NCI-H345 (cell line): ENCODE measurements at places on chromosomes 1 and 21.

DNA sequence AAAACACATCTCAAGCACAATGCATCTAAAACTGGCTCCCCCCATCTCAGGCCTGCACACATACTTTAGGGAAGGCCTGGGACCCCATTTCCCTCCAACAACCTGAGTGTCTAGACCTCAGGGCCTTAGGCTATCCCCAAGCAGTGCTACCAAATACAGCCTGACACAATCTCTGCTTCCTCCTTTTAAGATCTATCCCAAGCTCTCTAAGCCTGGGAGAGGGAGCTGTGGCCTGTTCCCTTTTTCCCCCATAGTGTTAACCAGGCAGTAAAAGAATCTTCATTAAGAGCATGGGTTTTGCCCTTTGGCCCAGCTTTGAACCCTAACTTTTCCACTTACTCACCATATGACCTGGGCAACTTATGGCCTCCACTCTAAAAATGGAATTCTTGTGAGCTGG lies 10.8 kb upstream of the COL8A2 start:
- no peak for DNase-seq

DNA sequence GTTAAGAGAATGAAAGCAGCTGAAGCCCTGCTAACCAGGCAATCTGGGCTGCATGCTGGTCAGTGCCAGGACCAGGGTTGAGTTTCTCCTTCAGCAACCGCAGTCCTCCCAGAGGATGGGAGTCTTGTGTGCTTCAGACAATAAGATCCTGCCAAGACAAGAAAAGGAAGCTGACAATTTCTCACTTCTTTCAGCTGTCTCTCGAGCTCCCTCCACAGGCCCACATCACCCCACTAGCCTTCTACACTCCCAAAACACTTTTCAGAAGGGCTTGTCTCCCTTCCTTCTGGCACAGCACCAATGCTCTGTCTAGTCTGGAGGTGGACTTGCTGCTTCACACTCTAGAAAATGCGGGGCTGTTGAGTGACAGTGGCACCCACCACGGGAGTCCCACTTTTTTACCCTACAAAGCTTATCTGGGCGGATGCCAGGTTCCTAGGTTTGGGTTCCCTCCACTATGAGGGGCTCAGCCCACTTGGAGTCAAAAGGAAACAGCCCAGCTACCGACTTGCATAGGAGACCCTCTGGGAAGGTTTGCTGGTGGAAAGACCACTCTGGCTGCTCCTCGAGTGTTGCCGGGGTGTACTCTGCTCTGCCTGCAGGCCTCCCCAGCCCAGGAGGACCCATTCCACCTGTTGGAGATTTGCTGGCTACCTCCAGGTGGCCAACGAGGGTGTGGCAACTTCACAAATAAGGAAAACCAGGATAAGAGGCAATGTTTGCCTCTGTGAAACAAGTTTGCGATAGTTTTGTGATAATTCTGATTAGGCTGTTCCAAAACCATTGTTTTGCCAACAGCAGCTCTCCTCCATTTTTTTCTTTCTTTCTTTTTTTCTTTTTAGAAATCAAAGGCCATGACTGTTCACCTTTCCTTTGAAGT lies 68.9 kb downstream of the TENT5C start:
- DNase-seq, result no peak

- DNase-seq, result no peak
Measured at GRCh38 chr1:244395965-244396364, 55.7 kb downstream of the ADSS2 start.

DNA sequence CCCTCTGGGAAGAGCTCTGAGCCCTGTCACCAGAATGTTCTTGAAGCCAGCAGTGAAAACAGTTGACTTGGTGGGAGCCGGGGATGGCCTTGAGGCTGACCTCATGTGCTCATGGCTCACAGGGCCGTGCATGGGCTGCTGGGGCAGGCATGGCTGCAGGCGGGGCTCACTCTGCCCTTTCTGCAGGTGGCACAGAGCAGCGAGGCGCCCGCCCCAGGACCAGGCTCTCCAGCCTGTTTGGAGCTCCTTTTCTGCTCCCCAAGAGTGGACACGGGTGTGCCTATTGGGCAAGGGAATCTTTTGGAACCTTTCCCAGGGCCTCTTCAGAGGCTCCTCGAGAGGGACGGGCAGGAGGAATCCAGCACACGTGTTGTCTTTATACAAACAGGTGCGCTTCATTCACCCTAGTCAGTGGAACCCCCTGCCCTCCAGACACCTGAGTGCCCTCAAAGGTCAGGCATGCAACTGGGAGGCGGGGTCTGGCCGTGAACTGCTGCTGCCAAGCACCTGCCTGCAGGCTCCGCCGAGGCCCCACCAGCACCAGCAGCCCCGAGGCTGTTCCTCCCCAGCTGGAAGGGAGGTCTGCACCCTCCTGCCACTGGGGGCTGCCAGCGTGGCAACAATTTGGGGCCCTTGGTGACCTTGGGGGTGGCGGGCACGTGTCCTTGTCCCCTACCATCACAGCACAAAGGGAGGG lies 2.6 kb upstream of the TTC34 start:
- no peak for DNase-seq

GRCh38 chr1:178434360-178434759 lies 62.4 kb downstream of the CLEC20A start:
- DNase-seq, result no peak

- DNase-seq, result no peak
Measured at GRCh38 chr1:229617351-229618100, 8.4 kb downstream of the TAF5L start.

DNA sequence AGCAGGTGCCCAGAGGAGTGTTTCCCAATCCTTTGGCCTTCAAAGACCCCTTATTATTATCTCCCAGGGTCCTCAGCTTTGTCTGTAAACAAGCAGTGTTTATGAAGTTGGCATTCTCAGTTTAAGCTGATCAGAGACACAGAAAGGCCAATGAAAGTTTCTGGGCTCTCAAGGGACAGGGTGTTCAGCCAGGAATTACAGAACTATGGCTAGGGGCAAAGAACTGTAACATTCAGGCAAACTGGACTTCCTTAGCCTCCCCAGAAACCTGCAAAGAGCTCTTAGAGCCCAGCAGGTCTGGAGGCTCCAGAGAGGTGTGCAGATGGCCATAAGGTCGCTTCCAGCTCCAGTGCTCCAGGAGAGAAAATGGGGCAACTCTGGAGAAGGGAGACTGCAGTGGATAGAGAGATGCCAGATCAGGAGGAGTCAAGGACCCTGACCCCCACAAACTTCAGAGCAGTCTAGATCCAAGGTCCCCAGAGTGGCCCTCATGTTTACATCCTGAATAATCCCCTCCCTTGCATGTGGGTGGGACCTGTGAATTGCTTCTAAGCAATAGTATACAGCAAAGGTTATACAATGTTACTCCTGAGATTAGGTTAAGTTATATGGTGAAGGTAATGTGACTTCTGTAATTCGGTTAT lies 6.2 kb downstream of the ECHDC2 start:
- DNase-seq, result no peak

- DNase-seq, result no peak
Measured at GRCh38 chr1:157137408-157138219, 581 bp downstream of the ETV3 start.

GRCh38 chr1:23484253-23485001 lies 448 bp upstream of the ASAP3 start:
- peak; percentile 88 for DNase-seq

DNA sequence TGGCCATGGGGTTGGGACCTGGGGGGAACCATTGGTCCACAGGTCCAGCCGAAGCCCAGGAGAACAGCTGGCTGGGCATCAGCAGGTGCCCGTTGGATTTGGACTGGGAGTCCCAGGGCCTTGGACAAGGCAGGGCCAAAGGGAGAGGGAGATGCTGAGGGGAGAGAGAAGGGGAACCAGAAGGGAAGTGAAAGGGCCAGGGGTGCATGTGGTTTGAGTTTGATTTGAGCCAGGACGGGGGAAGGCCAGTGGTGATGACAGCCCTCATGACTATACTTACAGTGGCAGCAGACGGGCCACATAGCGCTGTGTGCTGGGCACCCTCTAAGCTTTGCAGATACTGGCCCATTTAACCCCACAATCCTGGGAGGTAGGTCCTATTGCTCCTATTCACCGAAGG lies 18.8 kb downstream of the AGRN start:
- no peak for DNase-seq

GRCh38 chr1:229699613-229700267 lies 73.7 kb downstream of the URB2 start:
- no peak for DNase-seq
